ENCODE measurements at places on chromosomes 1 and 21. TPM values are rescaled to one million over a fixed set of nuclear protein-coding genes. Genes with fewer than 3 reads are reported as not detected.

DNA sequence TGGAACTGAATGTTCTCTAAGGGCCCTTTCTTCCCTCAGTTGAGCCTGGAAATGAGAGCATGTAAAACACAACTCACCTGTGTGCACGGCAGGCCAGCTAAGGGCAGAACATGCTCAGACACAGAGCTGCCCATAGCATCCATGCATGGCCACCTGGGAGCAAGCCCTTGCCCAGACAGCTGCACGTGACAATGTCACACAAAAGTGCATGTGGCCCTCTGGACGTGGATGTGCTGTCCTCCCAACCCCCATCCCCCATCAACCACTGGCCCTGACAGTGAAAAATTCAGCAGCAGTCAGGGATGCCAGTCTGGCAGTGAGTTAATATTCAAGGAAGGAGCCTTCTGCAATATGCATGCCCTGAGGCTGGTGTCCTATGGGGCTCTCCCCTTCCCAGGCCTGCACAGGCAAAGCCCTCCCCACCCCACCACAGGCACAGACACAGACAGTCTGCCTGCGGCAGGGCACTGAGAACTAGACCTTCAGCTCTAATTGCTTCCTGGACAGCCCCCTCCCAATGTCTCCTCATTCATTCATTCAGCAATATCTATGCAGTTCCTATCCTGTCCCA lies 14.6 kb upstream of the COL16A1 start:
- peaks cover 38% of the 10 kb centered on the region for H3K4me1 ChIP-seq
- no peak overlapping the region for H3K4me3 ChIP-seq
- H3K36me3 ChIP-seq, result no peaks in the 10 kb centered on the region
- DNase-seq, result no peak

DNA sequence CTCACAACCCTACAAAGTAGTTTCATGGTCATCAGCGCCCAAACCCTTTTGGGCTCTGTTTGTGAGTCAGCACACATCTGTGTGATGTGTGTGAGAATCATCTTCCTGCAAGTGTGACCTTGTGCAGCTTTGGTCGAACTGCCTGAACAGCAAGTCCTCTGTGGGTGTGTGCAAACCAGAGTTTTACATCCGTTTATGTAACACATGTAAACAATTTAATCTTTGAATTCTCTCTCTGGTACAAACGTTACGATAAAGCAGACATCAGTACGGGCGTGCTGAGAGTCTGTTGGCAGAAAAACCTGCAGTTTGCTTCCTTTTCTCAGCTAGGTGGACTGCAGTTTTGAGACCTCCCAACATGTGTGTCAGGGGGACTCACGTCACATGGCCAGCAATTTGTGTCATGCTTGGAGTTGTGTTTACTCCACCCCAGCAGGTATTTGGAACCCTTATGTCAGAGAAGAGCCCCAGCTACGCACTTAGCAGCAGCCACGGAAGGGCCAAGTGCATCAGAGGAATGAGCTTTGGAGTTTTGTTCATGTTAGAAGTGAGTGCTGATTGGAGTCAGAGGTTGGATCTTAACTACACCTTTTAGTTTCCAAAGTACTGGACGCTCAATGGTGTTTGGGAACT lies 230.8 kb downstream of the PAPPA2 start:
- DNase-seq, result no peak
- H3K4me1 ChIP-seq, result peaks cover 5% of the 10 kb centered on the region
- no peak overlapping the region for H3K4me3 ChIP-seq
- no peaks in the 10 kb centered on the region for H3K36me3 ChIP-seq
- H3K27me3 ChIP-seq, result 0 out of 2 replicates have a peak, but pooled peaks cover 4% of the 10 kb centered on the region

ZMYND12 gene
- total RNA-seq, result not detected

DNA sequence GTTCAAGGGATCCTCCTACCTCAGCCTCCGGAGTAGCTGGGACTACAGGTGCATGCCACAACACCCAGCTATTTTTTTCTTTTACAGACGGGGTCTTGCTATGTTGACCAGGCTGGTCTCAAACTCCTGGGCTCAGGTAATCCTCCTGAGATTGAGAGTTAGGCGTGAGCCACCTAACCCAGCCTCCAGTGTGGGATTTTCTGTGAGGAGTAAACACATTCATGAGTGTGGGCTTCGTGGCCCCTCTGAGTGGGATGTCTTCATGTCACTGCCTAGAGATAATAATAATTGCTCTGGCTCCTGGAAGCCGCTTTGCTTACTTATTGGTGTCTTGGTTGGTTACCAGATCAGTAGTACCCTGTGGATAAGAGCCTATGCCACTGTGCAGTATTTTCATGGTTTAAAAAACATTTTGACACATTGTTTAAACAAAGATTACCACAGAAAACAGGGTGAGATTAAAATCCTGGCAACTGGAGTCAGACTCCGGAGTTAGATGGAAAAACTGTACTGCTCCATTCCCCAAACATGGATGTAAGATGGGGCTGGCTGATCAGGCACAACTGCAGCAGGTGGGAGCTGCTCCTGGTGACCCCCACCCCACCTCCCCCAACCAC lies 159.1 kb upstream of the RAB4A start:
- no peak overlapping the region for H3K4me3 ChIP-seq
- H3K36me3 ChIP-seq, result no peaks in the 10 kb centered on the region
- H3K4me1 ChIP-seq, result no peaks in the 10 kb centered on the region

DNA sequence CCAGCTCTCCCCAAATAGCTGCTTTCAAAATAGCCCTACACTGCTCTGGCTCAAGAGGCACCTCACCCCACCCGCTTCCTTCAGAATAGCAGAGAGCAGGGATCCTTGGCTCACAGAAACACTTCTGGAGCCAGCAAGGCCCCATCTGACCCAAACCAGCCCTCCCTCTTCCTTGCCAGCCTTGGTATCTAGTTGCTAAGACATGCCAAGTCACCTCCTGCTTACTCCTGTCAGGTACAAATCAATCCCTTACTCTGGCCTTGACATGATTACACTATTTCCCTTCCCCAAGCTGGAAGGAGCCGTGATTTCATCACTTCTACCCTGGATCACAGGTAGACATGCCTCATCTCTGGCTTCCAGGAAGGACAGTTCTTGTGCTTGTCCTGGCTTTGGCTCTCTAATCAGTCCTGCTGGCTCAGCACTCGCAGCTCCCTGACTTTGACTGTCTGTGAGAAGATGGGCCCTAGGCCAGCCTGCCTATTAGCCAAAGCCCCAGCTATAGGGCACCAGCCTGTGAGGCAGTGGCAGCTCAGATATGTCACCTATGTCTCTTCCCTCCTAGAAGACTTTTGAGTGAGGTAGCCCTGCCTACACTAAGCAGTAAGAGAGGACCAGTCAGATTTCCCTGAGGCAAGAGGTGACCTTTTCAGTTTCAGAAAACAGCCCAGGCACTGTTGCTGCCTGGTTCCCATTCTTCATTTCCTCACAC lies 8.9 kb upstream of the MUTYH start:
- no peaks in the 10 kb centered on the region for H3K27me3 ChIP-seq
- H3K27ac ChIP-seq, result no peak overlapping the region
- H3K4me1 ChIP-seq, result peaks cover 13% of the 10 kb centered on the region
- DNase-seq, result no peak
- peaks cover 9% of the 10 kb centered on the region for H3K36me3 ChIP-seq

GRCh38 chr1:6996371-6996770 lies 211.1 kb downstream of the CAMTA1 start:
- H3K27me3 ChIP-seq, result peaks cover 38% of the 10 kb centered on the region
- no peak overlapping the region for H3K27ac ChIP-seq
- DNase-seq, result no peak
- no peaks in the 10 kb centered on the region for H3K36me3 ChIP-seq
- no peak overlapping the region for H3K4me3 ChIP-seq

OR2AK2 gene
- total RNA-seq, result not detected

GBP1 gene
- 1.2 TPM for total RNA-seq

GRCh38 chr21:34205811-34206571 lies 132.6 kb downstream of the MRPS6 start:
- H3K36me3 ChIP-seq, result no peaks in the 10 kb centered on the region
- no peaks in the 10 kb centered on the region for H3K27me3 ChIP-seq
- no peak overlapping the region for H3K27ac ChIP-seq
- H3K4me1 ChIP-seq, result peaks cover 17% of the 10 kb centered on the region

CELA3B gene
- not detected for total RNA-seq

GRCh38 chr1:231423648-231424047 lies 1.6 kb upstream of the EGLN1 start:
- no peaks in the 10 kb centered on the region for H3K36me3 ChIP-seq
- peak; percentile 80 for DNase-seq
- H3K4me1 ChIP-seq, result peaks cover 30% of the 10 kb centered on the region
- H3K4me3 ChIP-seq, result peak overlapping the region; percentile 71
- peak overlapping the region; percentile 77 for H3K27ac ChIP-seq

GRCh38 chr1:39105061-39105840 lies 79.1 kb downstream of the NDUFS5 start:
- H3K27me3 ChIP-seq, result no peaks in the 10 kb centered on the region
- H3K36me3 ChIP-seq, result no peaks in the 10 kb centered on the region
- H3K27ac ChIP-seq, result peak overlapping the region; percentile 97
- peaks cover 51% of the 10 kb centered on the region for H3K4me1 ChIP-seq

KAZN gene
- total RNA-seq, result 2.5 TPM

WDR64 gene
- total RNA-seq, result not detected
